ENCODE measurements at places on chromosomes 1 and 21.

DNA sequence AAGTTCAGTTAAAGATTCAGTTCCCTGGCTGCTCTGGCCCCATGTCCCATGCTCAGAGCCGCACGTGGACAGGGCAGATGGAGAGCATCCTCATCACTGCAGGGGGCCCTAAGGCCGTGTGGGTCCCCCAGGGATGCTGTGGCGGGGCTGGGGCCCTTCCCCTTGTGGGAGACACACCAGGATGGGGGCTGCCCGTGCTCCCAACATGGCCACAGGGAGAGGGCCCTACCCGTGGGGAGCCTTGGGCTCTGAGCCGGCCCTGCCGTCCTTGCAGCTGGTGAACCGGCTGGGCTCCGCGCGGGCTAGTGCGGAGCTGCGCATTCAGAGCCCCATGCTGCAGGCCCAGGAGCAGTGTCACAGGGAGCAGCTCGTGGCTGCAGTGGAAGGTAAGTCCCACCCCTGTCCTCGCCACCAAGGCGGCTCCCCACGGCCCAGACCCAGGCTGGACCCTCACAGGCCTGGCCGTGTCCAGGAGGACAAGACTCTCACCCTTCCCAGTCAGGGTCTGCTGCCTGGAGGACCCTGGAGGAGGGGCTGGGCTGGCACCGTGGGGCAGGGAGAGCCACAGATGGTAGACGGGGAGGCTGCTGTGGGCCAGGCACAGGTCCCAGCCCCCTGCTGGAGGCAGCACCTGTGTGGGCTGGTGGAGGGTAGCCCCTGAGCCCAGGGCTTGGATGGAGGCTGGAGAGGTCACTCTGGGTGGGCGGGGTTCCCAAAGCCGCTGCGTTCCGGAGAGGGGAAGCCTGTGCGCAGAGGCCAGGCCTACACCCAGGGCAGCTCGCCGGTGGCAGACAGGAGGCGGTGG is 53.8 kb downstream of the TRIM11 start:
- no peak for DNase-seq

DNA sequence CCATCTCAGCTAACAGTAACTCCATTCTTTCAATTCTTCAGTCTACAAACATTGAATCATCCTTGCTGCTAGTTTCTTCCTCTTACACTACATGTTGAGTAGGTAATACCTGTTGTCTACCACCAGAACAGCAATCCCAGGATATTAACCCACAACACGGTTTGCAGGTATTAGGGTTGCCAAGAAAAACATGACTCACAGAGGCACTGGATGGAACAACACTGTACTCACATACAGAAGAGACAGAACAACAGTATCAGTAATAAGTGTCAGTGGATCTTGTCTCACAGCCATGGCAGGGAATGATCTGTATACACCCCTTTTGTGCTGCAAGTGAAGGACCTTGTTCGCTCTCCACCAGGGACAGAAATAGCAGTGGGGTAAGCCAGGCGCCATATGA is 212.1 kb downstream of the GPR52 start:
- DNase-seq = no peak

GRCh38 chr1:71770121-71770520 is 512.2 kb downstream of the NEGR1 start:
- no peak for DNase-seq

GRCh38 chr1:21381354-21381753 is 58.6 kb upstream of the NBPF3 start:
- no peak for DNase-seq

- no peak for DNase-seq
These were observed 2.1 kb upstream of the UBE2T start for GRCh38 chr1:202343652-202344349.

- DNase-seq = no peak
These were observed 106.4 kb downstream of the ETS2 start for GRCh38 chr21:38912102-38912629.

DNA sequence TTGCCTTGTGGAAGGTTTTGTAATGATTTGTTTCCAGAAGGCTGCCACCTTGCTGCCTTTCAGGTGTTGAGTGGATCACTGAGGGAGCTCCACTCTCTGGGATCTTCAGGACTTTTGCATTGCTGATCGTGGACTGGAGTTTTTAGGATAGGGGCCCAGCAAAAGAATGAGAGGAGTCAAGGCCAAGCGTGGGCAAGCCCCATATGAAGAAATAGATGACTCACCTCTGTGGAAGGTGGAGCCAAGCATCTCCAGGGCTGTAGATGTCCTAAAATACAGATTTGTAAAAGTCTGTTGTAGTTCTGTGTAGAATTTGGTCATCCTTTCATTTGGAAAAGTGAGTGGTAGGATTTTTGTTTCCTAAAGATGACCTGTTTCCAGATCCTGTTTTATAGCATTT is 67.0 kb downstream of the ST3GAL3 start:
- DNase-seq = no peak

DNA sequence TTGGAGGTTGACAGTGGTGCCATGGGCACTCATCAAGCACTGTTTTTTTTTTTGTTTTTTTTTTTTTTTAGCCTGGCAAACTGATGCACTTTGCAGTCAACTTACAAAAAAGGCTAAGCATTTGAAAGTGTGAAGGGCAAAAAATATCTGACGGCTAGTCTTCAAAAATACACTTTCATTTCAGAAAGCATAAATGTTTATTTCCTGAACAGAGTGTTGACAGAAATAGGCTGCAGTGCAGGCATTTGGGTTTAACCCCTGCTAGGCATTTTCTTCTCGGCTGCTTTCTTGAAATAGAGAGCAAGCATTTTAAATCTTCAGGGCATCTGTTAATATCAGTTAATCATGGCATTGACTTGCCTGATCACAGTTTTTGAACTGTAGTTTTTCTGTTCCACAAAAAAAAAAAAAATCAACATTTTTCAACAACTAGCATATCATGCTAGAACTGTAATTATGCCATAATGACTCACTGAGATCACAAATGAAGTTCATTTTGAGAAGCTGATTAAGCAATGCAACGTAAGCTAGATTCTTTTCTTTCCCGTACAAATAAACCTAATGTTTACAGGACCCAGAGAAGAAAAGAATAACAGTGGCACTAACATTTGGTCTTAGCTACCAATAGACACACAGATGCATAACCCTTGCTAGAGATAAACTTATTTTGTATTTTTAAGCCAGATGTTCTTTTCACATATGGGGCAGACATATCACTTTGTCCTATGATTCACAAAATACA is 100.4 kb upstream of the USH2A start:
- DNase-seq = no peak

GRCh38 chr1:12075195-12076114 is 12.4 kb downstream of the TNFRSF8 start:
- no peak for DNase-seq

- DNase-seq = no peak
These were observed 3.7 kb upstream of the SEMA4A start for GRCh38 chr1:156149374-156150332.

- no peak for DNase-seq
These were observed 216.6 kb downstream of the PLA2G4A start for GRCh38 chr1:187045371-187045770.

GRCh38 chr1:4488018-4488417 is 166.4 kb upstream of the AJAP1 start:
- no peak for DNase-seq

DNA sequence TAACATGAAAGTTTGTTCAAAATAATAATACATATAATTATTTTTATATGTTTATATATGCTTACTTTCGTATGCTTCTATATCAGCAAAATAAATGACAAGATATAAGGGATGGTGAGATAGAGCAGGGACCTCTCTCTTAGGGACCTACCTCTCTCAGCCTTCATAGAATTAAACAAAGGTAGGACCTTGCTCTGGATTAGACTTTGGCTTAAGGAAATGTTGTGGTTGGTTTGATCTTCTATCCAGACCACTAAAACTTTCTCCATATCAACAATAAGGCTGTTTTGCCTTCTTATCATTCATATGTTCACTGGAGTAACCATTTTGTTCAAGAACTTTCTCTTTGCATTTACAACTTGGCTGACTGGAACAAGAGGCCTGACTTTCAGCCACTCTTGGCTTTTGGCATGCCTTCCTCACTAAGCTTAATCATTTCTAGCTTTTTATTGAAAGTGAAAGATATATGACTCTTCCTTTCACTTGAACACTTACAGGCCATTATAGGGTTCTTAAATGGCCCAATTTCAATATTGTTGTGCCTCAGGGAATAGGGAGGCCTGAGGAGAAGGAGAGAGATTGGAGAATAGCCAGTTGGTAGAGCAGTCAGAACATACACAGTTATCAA is 14.4 kb downstream of the FRRS1 start:
- no peak for DNase-seq

GRCh38 chr1:107439567-107439966 is 298.7 kb downstream of the NTNG1 start:
- DNase-seq = no peak

GRCh38 chr1:63721531-63722189 is 52.2 kb upstream of the ROR1 start:
- DNase-seq = no peak

GRCh38 chr1:151849871-151850270 is 3.6 kb downstream of the THEM5 start:
- DNase-seq = no peak

DNA sequence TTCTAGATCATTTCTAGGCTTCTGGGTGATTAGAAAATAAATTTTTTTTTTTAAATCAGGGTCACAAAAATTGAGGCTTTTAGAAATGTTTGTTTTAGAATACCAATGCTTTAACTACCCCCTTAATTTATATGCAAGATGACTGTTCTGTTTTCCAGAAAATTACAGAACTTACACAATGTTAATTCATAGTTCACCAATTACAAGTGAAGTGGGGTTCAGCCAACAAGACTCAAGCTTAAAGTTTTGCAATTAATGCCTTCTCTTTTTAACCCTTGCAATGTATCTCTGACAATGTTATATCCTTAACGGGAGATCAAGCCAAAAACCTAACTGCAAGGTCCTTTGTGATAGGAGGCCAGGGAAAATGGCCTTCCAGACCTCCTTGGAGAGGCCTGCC is 5.6 kb downstream of the PRELP start:
- no peak for DNase-seq

DNA sequence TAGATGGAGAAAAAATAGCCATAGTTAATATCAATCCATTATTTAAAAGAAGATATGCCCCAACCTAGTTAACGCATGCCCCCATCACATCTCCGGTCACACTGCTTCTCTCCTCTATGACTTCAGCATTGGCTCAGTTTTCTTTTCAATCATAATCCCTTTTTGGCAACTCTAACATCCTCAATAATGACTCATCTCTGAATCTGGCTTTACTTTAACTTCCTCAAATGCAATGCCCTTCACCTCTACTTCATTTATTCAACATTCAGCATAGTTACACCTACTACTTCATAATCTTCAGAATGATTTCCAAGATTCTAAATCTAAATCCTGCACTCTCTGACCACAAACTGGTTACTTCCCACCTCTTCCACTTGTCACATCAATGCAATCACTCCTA is 417.3 kb downstream of the USH2A start:
- no peak for DNase-seq

DNA sequence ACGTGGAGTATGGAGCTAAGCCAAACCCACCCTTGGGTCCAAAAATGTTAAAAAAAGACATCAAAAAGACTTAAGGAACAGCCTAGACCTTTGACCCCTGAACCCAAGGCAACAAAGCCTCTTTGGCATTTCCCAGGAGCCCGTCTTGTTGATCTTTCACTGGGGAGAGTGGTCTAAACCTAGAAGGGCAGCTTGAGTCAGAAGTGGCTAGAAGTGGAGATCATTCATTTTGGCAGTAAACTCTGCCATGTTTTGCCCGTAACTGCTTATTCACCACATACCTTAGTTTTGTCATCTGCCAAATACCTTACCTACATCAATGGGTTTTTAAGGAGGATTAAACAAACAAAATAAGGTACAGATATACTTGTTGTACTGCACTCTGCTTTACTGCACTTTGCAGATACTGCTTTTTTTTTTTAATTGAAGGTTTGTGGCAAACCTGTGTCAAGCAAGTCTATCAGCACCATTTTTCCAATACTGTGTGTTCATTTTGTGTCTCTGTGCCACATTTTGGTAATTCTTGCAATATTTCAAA is 1.7 kb upstream of the CTSE start:
- DNase-seq = no peak

DNA sequence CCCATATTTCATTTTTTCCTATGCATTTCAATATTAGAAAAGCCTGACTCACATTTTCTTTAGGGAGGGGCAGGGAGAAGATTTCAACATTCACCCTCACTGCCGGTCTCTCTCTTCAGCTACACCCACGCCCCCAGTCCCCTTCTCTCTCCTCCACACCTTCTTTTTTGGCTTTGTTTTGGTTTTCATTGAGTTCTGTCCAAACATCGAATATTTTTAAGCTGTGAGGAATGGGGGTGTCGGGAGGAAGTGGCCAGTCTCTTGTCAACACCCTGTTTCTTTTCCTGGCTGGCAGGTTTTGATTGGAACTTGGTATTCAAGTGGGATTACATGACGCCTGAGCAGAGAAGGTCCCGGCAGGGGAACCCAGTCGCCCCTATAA is 177.3 kb downstream of the PGBD5 start:
- DNase-seq = no peak

DNA sequence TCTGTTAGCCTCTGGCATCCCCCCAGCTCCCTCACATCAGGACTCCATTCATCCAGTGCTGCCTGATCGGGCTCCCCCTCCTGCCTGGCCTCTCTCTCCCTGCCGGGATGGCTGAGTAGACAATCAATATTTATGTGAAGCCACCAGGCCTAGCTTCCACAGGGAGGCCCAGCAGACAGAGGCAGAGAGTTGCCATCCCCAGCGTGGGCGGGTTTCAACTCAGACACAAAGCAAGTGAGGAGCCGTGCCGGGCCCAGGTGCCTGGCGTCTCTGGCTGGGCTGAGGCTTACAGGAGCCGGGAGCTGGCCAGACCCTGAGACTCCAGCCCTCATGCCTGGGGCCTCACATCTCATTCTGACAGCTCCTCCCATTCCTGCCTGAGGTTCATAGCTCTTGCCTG is 34.5 kb upstream of the ATP2B4 start:
- DNase-seq = no peak

DNA sequence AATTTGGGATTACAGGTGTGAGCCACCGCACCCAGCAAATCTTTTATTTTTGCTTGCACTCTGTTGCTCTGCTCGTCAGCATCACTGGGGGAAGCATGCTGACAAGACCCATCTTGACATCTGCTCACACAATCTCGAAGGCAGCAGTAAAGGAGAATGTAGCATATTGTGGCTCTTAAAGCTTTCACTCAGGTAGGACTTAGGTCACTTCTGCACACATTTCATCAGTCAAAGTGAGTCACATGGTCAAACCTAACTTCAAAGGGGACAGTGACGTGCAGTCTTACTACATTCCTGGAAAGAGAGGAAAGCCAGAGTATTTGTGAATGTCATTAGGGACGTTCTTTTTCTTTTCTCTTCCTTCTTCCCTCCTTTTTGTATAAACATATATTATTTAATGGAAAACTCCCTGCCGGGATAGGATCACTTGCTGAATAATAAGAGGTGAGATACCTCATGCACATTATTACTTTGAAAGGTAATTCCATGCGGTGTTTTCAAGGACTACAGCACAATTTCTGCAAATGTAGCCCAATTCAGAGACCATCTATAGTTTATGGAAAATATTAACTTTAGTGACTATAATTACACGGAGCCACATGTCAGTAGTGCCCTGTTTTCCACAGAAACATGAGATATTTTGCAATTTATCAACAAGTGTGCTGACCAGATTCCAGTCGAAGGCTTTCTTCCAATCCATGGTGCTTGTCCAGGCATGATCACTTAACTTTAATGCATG is 19.3 kb upstream of the ACBD6 start:
- DNase-seq = no peak

Measured in stimulated activated CD8-positive, alpha-beta memory T cell treated with anti-CD3 and anti-CD28 coated beads, Interleukin-7, amount 100 ng/mL, for 24 hours (primary cell).